NCI-H1048 (cell line): ENCODE measurements at places on chromosomes 7 and 10.

- DNase-seq: no peak
These were observed 35.0 kb upstream of the PPP1R17 start for GRCh38 chr7:31652063-31652326.

DNA sequence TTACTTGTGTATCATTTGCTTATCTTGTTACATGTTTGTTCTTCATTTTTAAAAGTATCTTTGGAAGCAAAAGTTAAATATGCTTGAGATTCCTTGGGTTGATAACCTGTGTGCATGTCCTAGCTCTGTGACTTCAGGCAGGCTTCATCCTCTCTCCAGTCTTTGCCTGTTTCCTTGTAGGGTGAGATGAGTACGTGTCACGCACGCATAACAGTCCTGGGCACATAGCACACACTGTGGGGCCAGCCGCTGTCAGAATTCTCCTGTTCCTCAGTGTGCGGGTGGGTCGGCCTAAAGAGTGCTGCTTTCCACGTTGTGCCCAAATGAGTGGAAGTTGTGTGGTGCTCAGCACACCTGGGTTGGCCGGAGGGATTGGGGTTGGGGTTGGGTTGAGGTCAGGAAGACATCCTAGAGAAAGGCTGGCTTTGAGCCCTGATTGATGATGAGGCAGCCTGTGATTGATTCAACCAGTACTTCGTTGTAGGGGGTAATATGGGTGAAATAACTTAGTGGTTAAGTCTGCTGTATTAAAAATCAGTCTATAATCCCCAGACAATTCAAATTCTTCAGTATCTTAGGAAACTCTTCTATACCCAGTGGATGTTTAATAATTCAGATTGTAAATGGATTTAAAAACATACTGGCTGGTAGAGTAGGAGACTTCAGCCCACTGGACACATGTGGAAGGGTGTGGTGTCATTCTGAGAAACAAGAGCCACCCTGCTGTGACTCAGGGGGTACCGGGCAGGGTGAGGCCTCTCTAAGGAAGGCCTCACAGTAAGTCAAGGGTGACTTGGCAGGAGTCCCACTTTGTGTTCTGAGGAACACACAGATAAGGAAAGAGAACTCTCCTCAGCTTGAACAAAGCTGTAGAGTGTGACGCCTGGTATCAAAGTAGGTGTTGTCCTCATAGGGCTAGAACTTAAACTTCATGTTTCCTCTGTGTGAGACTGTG is 54.8 kb downstream of the DAGLB start:
- DNase-seq: no peak

GRCh38 chr10:52256832-52257691 is 57.0 kb upstream of the DKK1 start:
- DNase-seq: no peak

DNA sequence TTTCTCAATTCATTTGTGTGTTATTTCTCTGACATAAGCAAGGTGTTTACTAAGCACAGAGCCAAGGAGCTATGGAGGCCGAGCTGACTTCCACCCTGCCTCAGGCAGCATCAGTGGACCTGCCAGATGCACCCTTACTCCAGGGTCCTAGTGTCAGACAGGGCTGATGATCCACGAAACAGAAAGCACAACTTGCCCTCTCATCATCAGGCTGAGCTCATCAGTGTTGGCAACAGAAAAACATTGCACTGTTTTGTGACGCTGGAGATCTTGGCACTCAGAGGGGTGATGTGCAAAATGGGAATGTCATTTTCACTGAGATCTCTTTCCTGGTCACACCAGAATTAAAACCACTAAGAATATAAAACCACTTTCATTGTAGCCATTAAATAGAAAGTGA is 201.8 kb downstream of the GLI3 start:
- no peak for DNase-seq

- DNase-seq: no peak
These were observed 224.4 kb downstream of the NEBL start for GRCh38 chr10:20672741-20673140.

- no peak for DNase-seq
These were observed 11.4 kb downstream of the FAM241B start for GRCh38 chr10:69641261-69641980.
